ENCODE measurements at places on chromosomes 7 and 10.

GRCh38 chr10:127971963-127972615 lies 65.2 kb downstream of the PTPRE start:
- no peak for DNase-seq

GRCh38 chr7:78587443-78588044 lies 789.0 kb downstream of the PHTF2 start:
- no peak for DNase-seq

DNA sequence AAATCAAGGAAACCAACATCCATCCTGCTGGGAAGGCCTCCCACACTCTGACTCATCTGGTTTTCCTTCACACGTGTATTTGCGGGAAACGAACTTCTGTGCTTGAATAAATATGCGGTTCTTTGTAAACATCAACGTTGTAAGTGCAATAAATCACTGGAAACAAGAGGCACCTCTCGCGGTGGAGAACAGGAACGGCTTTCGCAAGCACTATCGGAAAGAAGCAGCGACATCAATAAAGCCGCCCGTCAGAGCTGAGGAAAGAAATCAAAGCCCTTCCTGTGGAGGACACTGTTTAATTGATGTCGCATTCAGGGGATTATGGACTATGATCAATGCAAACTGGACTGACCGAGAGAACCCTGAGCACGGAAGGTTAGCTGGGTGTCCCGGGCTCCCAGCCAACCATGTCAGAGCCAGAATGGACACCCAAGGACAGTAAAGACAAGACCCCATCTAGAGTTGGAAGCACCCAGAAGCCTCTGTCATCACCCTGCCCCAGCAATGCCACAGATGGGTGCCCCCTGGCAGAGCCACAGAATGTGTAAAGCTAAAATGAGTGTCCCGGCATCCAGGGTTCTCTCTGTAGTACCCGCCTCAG lies 37.6 kb downstream of the OAT start:
- no peak for DNase-seq

DNA sequence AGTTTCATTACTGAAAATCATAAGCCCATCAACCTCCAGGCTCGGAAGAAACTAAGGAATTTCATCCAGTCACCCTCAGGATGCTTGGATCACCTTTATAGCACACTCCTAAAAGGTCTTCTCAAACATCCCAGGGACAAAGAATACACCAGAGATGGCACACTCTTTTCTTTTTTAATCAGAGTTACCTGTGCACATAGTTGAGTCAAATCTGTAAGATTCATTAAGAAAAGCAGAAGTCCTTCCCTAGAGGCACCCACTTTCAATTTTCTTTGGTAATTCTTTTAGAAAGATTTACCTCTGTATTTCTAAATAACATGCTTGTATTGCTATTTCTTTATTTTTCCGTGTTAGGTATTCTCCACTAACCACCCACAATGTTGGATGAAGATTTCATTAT lies 50.6 kb upstream of the IL6 start:
- no peak for DNase-seq

DNA sequence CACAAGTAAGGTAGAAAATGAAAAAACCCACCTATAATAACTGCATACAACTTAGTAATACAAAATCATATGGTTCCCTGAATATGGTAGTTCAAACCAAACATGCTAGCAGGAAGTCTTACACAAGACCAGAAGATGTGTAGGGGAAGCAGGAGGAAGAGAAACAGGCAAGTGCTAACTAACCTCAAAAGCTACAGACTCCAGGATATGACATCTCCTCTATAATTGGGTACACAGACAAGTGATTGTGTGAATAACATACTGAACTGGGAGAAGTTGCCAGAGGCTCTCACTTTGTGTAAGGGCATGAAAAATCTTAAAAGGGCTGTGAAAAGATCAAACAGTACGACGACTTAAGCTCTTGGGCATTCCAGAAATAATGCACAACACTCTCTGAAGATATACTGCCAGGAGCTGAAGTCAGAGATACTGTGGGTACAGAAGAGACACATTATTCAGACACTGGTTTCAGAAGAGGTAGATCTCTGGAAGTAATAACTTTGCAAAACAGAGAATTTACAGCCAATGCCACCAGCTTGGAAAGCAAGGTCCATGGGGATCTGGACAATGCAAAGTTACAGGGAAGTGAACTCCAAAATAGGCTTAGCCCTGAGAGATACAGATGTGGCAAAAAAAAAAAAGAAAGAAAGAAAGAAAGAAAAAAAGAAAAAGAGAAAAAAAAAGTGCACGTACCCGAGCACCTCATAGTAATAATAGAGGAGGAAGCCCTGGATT lies 767.2 kb downstream of the TNS3 start:
- no peak for DNase-seq

DNA sequence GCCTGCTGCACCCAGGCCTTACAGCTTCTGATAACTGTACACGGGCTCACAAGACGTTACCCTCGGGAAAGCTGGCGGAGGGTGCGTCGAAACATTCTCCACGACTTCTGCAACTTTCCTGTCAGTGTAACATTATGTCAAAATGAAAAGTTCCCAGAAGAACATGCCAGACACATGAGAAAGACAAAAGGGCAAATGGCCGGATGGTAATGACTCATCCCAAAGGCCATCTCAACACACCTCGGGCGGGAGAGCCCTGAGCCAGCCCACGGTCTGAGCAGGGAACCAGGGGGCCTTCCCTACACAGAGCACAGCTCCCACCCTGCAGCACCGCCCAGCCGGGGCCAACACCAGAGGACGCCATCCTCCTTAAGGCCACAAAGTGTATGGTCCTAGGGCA lies 118.7 kb downstream of the MAD1L1 start:
- DNase-seq = peak; percentile 71

- DNase-seq = peak; percentile 65
Observed at GRCh38 chr10:110919349-110919931, at the start of gene SHOC2. SHOC2 (plus strand) TSS chr10:110919604; CDS start chr10:110964359, 44,755 bp downstream.

DNA sequence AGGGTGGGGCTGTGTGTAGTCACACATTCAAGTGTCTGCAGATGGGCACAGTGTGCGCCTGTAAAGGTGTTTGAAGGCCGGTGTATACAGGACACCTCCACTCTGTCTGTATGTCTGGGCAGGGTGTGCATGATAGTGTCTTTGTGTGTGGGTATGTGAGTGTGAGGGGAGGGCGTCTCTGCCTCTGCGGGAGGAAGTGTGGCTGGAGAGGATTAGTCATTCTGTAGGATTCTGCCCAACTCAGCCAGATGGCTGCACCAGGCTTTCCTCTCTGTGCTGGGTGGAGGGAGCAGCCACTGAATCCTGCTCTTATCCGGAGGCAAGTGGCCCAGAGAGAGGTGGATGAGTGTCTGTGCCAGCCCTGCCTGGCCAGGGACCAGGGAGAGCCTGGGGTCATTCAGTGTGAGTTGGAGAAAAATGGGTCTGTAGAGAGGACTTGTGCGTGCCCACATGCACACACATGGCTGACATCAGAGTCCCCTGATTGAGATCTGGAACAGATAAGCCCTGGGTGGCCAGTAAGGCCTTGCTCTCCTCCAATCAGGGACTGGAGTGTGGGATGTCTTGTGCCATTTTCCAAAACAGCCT lies 1.7 kb downstream of the SFXN3 start:
- no peak for DNase-seq

GRCh38 chr10:30813872-30814481 lies 184.4 kb upstream of the LYZL2 start:
- DNase-seq = no peak

DNA sequence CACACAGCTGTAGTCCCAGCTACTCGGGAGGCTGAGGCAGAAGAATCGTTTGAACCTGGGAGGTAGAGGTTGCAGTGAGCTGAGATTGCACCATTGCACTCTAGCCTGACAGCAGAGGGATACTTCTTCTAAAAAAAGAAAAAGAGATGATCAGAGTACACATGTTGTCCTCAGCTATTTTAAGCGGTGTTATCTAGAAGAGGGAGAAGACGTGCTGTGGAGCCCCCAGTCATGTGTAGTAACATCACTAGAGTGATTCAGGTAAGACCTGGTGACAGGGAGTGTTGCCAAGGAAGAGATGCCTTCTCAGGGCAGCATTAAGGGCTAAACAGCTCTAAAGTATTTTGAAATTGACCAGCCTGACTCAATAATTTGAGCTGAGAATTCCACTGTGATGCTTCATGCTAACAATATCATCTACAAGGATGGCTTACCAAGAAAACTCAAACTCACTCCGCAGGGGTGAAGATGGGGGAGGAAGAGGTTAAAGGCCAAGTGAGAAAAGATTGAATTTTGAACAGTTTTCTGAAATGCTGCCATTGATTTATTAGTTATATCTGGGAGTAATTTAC lies 97.4 kb downstream of the KLF6 start:
- DNase-seq = no peak

DNA sequence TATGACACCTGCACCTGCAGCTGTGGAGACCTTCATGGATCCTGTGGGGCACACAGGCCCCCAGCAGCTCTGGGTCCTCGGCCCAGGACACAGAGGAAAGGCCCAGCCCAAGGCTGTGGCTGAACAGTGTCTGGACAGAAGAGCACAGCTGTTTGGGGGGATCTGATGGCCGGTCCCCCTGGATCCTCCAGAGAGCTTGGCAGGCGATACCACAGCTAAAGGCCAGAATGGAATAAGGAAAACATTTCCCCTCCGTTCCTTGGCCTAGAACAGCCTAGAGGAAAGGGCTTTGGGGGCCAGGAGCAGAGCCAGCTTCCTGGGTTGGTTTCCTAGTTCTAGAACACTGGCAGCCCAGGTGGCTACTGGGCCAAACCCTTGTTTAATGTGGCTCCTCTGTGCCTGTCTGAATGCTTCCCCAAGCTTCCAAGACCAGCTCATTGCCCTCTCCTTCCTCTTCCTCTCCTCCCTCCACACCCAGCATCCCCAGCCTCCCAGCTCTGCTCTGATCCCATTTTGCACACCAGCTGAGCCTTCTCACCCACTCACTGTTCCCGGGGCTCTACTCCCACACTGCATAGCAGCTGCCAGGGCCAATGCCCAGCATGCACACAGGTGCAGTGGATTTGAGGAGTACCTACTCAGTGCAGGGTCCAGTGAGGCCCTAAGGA lies 46.9 kb downstream of the GPAM start:
- no peak for DNase-seq

- no peak for DNase-seq
Observed at GRCh38 chr10:43906490-43906889, 257.8 kb upstream of the ZNF32 start.

DNA sequence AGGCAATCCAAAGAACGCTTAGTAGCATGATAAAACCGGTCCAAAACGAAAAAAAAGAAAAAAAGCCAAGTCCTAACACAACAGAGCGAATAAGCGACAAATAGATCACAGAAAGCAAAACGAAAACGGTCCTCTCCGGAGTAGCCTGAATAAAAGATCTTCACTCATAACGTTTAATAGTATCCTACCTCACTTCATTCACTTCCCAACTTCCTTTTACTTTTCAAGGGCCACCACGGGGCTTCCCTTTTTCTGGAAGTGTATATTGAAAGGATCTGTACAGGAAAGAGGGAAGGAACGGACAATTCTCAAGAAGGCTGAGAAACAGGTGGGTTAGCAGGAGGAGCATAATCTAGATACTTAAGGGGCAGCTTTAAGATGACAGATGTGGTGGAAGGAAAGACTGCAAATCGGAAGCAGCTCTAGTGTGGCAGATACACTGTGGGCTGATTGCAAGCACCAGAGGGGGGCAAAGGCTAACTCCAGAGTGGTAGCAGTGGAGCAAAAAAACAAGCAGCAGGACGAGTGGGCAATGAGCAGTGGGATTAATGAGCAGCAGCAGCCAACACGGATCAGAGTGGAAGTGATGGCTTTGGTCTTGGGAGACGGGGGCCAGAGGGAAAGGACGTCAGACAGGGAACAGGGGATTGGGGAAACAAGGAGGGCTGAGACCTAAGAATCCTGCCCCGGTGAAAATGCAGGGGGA lies 866 bp downstream of the CNOT4 start:
- DNase-seq = no peak

DNA sequence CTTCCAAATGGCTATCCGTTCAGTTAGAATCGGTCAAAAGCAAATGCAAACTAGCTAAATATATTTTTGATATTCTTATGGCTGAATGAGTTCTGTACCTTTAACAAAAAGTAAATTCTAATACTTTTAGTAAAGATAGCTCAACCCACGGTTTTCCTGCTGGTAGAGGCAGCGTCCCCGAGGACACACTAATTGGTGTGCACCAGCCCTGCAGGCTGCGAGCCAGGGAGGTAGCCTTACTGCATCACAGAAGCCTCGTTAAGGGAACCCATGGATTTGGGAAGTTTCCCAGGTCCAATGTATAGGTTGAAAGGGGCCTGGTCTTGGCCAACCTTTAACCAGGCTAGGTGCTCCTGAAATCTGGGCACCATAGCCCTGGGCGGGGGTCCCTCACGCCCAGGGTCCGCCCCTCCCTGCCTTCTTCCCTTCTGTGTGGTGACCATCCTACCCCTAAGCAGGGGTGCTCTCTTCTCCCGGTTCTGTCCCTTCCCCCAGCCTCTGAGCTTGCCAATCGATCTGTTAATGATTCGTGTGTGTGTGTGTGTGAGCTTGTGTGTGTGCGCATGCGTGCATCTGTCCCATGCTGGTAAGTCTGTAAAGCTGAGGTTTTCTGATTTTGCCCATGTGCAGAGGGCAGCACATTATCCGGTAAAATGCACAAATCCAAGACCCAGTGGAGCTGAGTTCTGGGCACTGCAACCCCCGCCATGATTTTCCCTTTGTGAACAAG lies 191.7 kb downstream of the TCERG1L start:
- no peak for DNase-seq

- no peak for DNase-seq
Observed at GRCh38 chr10:74949034-74949832, 122.8 kb downstream of the KAT6B start.

DNA sequence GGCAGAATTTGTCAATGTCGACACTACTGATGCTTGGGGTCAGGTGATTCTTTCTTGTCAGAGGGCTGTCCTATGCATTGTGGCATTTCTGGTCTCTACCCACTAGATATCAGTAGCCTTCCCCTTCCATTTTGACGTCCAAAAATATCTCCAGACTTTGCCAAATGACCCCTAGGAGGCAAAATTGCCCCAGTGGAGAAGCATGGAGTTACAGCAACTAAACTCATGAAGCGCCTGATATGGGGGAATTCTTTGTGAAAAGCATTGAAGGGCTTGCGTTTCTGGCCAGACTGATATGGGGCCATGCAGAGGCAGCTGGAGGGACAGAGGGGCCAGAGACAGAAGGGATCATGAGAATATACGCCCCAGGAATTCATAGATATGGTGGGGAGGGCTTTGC lies 43.6 kb downstream of the ADRB1 start:
- no peak for DNase-seq

- no peak for DNase-seq
Observed at GRCh38 chr10:76168437-76168836, 737.0 kb downstream of the LRMDA start.

DNA sequence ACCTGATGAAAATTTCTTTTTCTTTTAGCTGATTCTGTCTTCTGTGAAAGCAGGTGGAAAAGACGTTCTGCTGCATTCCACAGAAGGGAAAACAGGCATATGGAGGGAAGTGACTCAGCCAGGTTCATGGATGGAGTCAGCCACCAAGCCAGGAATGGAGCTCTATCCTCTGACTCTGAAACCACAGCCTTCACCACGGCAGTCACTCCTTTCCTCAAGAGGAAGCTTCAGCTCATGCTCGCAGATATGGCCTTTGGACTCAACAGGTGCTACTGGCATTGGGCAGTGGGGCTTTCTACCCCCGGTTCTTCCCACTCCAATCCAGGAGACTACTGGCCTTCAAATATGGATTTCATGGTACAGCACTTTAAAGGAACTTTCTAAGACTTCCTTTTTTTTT lies 11.5 kb upstream of the PLAU start:
- DNase-seq = no peak

- no peak for DNase-seq
Observed at GRCh38 chr10:78296785-78297184, 263.1 kb downstream of the RPS24 start.
